ENCODE measurements at places on chromosomes 2 and 18.

GRCh38 chr18:56702946-56703345 is 51.8 kb downstream of the WDR7 start:
- DNase-seq, result no peak

- no peak for DNase-seq
These were observed 4.5 kb upstream of the DTNB start for GRCh38 chr2:25677877-25678276.

- no peak for DNase-seq
These were observed 70.8 kb downstream of the FAM117B start for GRCh38 chr2:202705446-202706020.

GRCh38 chr2:41207578-41207977 is 755.7 kb upstream of the SLC8A1 start:
- no peak for DNase-seq

GRCh38 chr2:173076581-173077345 is 1.1 kb downstream of the MAP3K20 start:
- DNase-seq, result peak; percentile 25

DNA sequence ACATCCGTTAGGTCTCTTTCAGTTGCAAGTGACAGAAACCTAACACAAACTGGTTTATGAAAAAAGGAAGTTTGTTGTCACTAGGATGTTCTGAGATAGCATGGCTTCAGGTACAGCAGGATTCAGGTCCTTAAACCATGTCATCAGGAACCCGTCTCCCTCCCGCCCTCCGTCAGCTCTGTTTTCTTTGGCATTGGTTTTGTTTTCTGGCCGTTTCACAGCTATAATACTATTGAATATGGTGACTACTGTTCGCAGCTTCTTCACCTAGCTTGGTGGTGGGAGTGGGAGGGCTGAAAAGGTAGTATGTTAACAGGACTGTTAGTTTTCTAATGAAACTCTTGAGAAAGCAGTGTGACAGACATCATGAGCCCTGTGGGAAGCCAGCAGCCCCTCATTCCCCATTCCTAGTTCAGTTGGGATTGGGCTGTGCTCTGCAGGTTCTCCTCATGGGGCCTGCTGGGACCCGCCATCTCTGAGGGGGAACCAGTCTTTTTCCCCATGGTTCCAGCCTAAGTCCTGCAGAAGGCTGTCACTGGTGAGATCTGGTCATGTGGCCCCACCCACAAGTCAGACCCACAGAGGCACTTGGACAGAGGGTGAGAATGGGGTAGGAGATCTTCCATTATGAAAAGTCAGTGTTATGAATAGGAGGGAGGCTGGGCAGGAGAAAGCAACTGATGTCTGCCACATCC is 12.1 kb downstream of the PTMA start:
- no peak for DNase-seq

GRCh38 chr2:121006743-121007489 is 271.2 kb downstream of the GLI2 start:
- no peak for DNase-seq

DNA sequence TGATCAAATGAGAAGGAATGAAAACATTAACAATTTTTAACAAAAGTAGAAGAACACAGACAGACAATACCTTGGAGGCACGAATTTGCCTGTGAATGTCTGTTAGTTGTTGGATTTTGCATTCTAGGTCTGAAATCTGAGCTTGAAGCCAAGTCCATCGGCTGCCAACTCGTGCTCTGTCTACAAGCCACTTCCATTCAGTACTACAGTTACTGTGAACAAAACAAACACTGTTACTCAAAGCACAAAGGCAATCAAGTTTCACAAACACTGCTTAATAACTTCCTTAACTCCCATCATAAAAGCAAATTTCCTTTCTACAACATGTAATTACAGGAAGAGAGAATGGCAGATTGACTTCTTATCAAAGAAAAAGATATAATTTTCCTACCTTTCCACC is 42.2 kb downstream of the KANSL1L start:
- no peak for DNase-seq

DNA sequence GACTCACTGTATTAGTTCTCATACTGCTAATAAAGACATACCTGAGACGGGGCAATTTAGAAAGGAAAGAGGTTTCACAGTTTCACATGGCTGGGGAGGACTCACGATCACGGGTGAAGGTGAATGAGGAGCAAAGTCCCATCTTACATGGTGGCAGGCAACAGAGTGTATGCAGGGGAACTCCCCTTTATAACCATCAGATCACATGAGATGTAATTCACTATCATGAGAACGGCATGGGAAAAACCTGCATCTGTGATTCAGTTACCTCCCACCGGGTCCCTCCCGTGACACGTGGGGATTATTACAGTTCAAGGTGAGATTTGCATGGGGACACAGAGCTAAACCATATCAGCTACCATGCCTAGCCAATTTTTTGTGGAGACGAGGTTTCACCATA is 168.2 kb downstream of the NEDD4L start:
- no peak for DNase-seq

GRCh38 chr18:3207565-3207964 is 12.2 kb downstream of the MYOM1 start:
- DNase-seq, result no peak

GRCh38 chr2:33476131-33476792 is at the start of gene RASGRP3:
RASGRP3 (plus strand) TSS chr2:33476649; CDS start chr2:33515137, 38,488 bp downstream.
- peak; percentile 61 for DNase-seq

- DNase-seq, result no peak
These were observed 98.0 kb downstream of the TRABD2A start for GRCh38 chr2:84782717-84783442.

DNA sequence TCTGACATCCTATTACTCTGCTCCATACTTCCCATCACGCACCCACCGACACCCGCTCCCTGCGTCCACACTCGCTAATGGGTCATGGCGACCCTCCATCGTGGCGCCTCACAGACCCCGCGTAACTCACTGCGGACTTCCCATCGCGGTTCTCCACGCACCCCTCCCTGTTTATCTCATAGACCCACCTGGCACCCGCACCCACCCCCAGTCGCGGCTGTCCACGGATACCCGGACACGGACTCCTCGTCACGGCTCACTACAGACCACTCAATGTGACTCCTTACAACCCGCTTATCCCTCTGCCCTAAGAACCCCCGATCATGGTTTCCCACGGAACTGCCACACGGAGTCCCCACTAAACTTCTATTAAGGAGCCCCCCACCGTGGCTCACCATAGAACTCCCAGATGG is 458 bp downstream of the CXXC1 start:
- DNase-seq, result no peak

DNA sequence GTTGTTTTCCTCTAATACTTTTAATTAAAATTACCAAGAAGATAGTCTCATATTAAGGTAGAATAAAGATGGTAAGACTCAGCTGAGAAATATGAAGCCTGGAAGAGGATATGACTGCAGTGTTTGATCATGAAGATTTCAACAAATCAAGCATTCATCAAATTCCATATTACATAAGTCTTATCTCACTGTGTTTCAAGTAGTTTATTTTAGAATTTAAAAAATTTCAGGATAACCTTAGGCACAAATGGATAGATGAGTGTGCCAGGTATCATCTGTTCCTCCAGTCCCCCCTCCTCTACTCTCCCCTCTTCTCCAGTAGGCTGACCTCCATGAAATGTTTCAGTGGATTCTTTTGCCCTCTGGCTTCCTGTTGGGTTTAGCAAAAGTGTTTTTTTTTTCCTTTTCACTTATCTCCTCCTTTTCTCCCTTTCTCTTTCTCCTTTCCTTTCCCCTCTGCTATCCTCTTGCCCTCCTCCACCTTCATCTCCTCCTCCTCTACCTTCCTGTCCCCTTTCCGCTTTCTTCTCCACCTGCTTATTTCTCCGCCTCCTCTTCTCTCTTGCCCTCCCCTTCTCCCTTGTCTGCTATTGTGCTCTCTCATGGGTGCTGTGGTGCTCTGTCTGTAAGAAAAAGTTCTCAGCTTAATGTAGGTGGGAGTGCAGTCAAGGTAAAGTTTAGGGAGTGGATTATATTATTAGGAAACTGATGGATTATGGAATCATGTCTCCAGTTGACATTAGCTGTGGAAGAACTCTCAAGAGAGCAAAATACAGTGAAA is 72.8 kb downstream of the ABI2 start:
- no peak for DNase-seq

GRCh38 chr2:96326990-96327820 is 2.1 kb downstream of the ITPRIPL1 start:
- DNase-seq, result no peak

GRCh38 chr2:17579605-17580318 is 39.3 kb downstream of the VSNL1 start:
- DNase-seq, result no peak

GRCh38 chr2:127577503-127577902 is 42.0 kb downstream of the MYO7B start:
- DNase-seq, result no peak

- no peak for DNase-seq
These were observed 334.3 kb downstream of the FIGN start for GRCh38 chr2:163401481-163401880.

- no peak for DNase-seq
These were observed 5.6 kb downstream of the TUBB6 start for GRCh38 chr18:12313530-12314245.

- no peak for DNase-seq
These were observed 70.0 kb upstream of the KCNH7 start for GRCh38 chr2:162908567-162908966.

DNA sequence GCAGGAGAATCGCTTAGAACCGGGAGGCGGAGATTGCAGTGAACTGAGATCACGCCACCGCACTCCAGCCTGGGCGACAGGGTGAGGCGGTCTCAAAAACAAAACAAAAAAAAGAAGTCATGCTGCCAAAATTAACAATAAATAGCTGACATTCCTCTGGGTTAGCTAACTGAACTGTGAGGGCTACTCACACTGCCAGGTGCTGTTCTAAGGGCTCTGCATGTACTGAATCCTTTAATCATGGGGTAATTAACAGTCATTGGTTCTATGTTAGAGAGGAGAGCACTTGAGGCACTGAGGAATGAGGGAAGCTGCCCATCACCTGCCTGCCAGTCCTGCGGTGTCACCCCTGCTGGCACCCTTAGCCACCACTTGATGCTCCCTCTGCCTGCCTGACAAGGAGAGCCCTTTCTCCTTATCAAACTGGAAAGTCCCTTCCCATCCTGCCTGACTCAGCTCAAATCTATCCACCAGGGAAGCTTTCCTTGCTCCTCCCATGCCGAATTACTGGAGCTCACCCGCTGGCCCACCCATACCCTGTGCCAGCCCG is 73.0 kb upstream of the RIOK3 start:
- DNase-seq, result no peak

All from right renal pelvis (tissue), 4 donors.